MG63 (cell line): ENCODE measurements at places on chromosomes 6 and 20.

- DNase-seq: no peak
Observed at GRCh38 chr6:134321246-134321645, 3.3 kb upstream of the SGK1 start.

- peak; percentile 46 for DNase-seq
Observed at GRCh38 chr6:168941036-168941435, 312.6 kb downstream of the THBS2 start.

DNA sequence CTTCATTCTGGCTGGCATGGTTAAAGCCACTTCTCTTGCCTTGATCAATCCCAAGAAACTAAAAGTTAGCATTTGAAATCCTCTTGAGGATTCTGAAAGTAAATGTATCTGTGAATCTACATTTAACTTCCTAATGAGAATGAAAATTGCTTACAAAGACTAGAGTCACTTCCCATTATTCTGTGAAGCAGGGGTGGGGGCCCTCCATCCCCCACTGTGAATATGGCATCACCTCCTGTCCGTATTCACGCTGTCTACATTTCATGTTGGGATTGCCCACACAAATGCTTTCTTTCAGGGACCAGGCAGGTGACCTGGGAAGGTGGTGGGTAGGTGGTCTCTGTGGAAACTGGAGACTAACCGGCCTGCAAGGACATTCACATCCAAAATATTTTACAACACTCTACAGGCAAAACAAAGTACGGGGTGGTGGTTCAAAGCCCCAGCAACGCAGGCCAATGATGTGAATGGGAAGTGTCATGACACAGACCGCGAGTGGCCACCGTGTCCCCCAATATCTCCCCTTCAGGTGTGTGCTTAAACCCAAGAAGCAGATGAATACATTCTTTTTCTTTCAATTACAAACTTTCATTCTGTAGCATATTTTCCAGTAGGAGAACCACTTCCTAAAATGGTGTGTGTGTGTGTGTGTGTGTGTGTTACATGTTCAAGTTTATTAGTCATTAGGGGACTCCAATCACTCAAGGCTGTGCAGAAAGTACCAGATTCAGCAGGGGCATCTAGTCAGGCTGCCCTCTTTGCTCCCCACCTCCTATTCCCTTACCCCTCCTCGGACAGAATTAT, 132.2 kb downstream of the PRND start:
- DNase-seq: no peak

GRCh38 chr6:8180327-8181159, 78.2 kb upstream of the EEF1E1 start:
- peak; percentile 77 for DNase-seq

- DNase-seq: no peak
Observed at GRCh38 chr20:57580478-57581201, 19.7 kb downstream of the PCK1 start.

GRCh38 chr6:37481711-37482605, 17.7 kb downstream of the CCDC167 start:
- DNase-seq: no peak

GRCh38 chr6:41702771-41703494, 32.5 kb downstream of the TFEB start:
- DNase-seq: no peak

GRCh38 chr6:15769511-15770018, 106.7 kb upstream of the DTNBP1 start:
- DNase-seq: peak; percentile 27

- peak; percentile 96 for DNase-seq
Observed at GRCh38 chr6:89035252-89036101, 45.1 kb upstream of the PNRC1 start.

DNA sequence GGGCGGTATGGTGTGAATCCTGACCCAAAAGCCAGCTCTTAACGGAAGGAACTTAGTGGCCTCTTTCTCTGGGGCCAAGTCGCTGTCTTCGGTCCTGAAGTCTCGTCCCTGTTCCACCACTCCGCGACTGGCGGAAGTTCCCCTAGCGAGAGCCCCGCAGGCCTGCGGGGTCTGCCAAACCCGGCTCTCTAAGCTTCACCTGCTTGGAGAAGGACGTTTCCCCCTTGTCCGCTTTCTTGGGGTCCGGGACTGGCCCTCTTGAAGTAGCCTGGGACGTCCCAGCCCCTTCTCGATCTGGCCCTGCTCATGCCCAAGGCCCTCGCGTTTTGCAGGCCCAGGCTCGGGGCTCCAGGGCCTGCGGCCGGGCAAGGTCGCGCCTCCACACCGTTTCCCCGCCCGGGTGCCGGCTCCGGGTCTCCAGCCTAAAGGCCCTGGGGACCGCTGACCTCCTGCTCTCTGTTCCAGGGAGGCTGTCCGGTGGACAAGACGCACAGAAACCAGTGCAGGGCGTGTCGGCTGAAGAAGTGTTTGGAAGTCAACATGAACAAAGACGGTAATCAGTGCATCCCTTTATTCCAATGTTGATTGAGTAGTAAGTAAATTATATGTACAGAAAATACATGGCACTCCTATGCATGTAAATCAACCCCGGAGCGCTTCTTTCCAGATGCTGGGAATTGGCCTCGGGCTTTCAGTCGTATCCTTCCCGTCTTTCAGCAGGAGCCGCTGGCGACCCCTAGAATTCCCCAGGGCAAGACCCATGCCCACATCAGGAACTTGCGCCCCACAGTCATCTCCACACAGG, 8.8 kb downstream of the NR2E1 start:
- no peak for DNase-seq

DNA sequence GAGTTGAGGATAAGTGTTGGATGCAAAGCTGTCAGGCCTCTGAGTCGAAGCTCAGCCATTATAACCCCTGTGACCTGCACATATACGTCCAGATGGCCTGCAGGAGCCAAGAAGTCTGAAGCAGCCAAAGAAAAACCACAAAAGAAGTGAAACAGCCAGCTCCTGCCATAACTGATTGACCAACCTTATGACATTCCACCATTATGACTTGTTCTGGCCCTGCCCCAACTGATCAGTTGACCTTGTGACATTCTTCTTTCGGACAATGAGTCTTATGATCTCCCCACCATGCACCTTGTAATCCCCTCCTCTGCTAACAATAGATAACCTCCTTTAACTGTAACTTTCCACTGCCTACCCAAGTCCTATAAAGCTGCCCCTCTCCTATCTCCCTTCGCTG, 133.7 kb upstream of the AGPAT4 start:
- DNase-seq: peak; percentile 78

- DNase-seq: no peak
Observed at GRCh38 chr20:51789434-51789833, 12.9 kb downstream of the SALL4 start.

DNA sequence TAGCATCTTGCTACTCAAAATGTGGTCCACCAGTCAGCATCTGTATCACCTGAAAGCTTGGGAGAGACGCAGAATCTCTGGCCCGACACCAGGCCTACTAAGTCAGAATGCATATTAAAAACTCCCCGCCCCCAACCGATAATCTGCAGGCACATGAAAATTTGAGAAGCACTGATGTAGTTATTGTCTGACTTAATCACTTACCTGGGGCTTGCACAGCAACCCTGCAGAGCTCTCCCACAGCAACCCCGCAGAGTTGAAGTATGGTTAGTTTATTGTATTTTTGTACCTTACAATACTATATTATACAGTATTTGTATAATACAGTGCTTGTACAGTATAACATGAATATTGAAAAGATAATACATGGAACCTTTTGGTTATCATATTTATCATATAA, 53.7 kb downstream of the KLHL31 start:
- no peak for DNase-seq

- DNase-seq: no peak
Observed at GRCh38 chr6:106014955-106015354, 71.2 kb upstream of the PRDM1 start.

DNA sequence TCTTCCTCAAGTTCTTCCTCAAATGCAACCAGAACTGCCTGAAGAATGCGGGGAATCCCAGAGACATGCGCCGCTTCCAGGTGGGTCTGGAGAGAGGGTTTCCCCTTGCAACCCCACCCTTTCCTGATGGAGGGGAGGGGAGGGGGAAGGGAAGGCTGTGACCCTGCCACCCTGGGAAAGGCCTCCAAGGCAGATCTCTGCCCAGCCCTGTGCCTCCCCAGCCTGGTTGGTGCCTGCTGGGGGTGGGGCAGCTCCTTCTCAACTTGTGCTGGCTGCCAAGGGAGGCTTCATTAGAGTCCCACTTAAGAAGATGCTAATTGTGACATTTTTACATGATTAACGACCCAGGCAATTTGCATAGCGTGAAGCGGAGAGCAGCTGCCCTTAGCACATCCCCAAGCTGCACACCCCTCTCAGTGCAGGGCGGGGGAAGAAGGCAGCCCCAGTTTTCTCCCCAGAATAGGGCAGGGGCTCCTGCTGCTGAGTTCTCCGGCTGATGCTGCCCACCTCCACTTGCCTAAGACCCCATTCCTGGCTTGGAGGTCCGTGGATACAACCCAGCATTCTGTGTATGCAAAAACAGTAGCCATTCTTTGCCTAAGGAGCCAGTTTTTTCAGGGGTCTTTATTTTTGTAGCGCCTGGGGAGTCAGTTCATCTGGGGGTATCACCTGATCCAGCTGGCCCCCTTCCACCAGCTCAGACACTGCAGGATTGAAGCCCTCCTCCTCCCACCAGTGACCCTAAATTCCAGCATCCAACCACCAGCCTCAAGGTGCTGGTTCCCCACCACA, 51.7 kb downstream of the CPXM1 start:
- DNase-seq: no peak

DNA sequence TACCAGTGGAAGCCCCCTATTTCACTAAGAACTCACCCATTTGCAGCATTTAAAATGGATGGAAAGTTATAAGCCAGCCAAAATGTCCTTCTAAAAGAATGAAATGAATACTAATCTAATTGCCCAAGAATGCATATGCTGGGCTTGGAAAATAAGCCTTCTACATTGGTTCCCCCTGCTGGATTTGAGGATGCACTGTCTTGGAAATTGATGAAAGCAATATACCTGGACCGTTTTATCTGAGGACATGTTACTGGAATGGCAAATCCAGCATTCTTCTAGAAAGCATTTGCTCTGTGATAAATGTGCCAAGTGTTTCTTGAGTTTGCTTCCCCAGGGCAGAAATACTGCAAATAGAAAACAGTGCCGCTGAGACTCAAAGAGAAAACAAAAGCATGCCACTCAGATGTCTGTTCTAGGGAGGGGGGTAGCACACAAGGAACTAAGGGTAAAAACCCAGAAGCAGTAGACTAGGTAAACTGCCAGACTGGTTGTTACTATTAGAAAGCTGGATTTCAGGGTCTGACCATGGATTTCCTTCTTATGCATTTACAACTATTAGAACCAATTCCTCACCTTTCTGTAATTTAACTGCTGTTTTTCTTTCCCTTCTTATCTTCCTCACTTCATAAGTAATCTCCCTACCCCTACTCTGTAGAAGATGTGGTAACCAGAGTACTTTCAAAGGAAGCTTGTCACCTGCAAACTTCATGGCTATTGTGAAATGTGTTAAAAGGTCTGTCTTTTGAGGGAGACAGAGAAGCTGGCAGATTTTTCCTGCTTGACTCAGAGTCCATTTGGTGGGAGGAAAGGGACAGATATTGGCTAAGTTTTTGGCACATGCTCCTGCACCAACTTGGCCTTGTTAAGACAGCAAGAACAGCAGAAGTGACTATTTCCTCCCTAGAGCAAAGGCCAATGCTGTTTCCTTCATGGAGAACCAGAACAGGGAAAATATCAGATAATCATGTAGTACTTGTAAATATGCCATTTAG, 642.6 kb downstream of the KIF16B start:
- no peak for DNase-seq

DNA sequence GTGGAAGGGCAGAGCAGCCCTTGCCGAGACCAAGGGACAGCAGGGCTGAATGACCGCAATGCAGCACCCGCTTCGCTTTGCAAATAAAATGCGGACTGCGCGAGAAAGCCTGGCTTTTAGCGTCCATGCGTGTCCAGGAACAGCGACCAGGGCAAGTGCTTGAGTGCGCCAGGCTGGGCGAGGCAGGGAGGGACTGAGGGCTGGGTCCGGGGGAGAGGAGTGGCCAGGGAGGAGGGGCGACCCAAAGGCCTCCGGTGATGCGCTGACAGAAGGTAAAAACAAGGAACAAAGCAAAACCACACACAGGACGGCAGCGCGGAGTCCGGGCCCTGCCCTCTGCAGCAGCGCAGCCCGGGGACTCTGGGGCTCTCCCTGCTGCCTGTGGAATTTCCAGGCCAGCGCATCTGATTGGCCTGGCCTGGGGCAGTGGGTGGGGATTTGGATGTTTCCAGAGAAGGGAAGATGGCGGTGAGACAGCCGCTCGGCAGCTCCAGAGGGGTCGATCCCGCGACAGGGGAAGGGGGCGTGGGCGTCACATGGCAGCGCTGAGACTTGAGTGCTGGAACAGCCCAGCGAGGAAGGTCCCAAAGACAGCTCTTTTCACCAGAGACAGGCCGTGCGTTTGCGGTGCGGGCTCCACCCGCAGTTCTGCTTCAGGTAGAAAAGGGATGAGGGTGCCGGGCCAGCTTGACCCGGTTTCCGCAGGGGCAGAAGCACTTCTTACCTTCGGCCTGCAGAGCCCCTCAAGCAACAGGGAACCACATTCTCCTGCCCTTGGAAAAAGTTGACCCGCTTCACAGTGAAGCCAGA, 51.8 kb downstream of the SSR1 start:
- DNase-seq: peak; percentile 86

DNA sequence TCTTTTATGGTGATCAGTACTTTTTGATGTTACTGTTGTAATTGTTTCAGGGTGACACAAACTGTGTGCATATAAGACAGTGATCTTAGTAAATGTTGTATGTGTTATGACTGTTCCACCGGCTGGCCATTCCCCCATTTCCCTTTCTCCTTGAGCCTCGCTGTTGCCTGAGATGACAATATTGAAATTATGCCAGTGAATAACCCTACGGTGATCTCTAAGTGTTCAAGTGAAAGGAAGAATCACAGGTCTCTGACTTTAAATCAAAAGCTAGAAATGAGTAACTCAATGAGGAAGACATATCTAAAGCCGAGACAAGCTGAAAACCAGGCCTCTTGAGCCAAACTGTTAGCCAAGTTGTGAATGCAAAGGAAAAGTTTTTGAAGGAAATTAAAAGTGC, 32.3 kb downstream of the TULP4 start:
- DNase-seq: no peak

GRCh38 chr6:149614337-149614736, 34.2 kb downstream of the KATNA1 start:
- no peak for DNase-seq

GRCh38 chr6:34096814-34097213, 49.1 kb downstream of the GRM4 start:
- DNase-seq: no peak

DNA sequence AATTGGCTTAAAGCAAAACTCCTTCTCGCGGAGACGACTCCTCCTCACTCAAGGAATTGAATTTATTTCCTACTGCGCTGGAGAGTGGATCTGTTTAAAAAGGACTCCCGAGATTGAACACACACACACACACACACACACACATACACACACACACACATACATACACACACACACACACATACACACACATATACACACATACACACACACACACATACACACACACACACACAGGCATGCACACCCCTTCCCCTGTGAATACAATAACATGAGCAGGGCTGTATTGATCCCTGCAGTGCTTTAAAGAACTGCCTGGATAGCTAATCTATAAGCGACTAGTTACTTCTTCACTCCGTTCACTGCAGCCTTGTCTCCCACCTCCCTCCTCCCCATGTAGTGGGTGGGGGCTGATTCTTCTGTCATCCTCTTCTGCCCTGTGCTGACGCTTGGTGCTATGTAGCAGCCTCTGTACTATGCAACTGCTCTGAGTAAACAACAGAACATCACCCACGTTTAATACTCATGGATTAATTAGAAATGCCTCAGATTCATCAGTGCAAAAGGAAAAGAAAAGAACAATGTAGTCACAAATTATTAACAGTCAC, 549.0 kb downstream of the CDH26 start:
- no peak for DNase-seq

- no peak for DNase-seq
Observed at GRCh38 chr6:90356012-90356421, 59.4 kb upstream of the BACH2 start.

- DNase-seq: no peak
Observed at GRCh38 chr6:87628881-87629280, 38.9 kb downstream of the ORC3 start.
